Stimulated activated CD8-positive, alpha-beta memory T cell treated with anti-CD3 and anti-CD28 coated beads, Interleukin-7, amount 100 ng/mL, for 48 hours (primary cell): ENCODE measurements at places on chromosomes 7 and 10.

GRCh38 chr7:148419856-148420832 is 170.4 kb upstream of the C7orf33 start:
- no peak for DNase-seq

- DNase-seq, result no peak
Measured at GRCh38 chr10:23755556-23755955, 316.7 kb downstream of the OTUD1 start.

- no peak for DNase-seq
Measured at GRCh38 chr10:105598207-105598606, 957.1 kb downstream of the SORCS3 start.

- no peak for DNase-seq
Measured at GRCh38 chr7:30635798-30636197, 41.1 kb downstream of the GARS1 start.

- no peak for DNase-seq
Measured at GRCh38 chr7:80181411-80181810, 46.8 kb downstream of the GNAI1 start.
